ENCODE measurements at places on chromosomes 2 and 18.

- DNase-seq: no peak
Measured at GRCh38 chr2:206225435-206226232, 48.8 kb upstream of the ZDBF2 start.

GRCh38 chr2:98126061-98126460 lies 39.1 kb downstream of the VWA3B start:
- DNase-seq: no peak

DNA sequence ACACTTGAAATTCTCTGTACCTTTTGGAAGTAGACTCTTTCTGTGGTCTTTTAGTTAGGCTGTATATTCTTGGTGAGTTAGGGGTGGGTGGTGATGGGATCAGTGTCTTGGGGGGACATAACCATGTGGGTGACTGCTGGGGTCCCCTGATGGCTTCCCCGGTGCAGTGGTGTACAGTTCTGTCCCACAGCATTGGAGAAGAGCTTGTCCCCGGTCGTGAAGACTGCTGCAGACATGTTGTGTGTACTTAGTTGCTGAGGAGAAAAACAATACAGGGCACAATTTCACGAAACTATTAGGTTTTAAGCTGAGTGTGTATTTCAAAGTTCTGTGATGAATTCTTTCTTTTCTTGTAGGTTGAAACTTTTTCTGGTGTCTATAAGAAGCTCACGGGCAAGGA lies 5.4 kb downstream of the RPS7 start:
- no peak for DNase-seq

GRCh38 chr2:238754259-238754658 lies 93.6 kb upstream of the TWIST2 start:
- DNase-seq: no peak

- DNase-seq: no peak
Measured at GRCh38 chr2:26809876-26810577, 24.2 kb downstream of the CENPA start.

GRCh38 chr18:44857744-44858491 lies 177.2 kb downstream of the SETBP1 start:
- no peak for DNase-seq

DNA sequence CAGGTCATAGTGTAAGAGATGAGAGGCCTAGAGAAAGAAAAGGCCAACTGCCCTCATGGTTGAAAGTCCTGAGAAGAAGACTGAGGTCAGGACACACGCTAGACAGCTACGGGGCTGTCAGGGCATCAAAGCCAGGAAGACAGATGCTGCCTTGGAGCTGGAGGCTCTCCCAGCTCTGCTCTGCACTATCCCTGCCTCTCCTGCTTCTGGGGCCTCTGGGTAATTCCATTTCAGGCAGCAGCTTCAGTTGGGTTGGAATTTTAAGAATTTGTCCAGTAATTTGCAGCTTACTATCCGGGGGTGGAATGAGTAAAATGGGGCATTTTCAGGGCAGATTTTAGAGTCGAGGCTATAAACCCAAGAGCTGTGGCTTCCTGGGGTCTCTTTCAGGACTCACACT lies 76.2 kb upstream of the CTAGE1 start:
- DNase-seq: no peak

DNA sequence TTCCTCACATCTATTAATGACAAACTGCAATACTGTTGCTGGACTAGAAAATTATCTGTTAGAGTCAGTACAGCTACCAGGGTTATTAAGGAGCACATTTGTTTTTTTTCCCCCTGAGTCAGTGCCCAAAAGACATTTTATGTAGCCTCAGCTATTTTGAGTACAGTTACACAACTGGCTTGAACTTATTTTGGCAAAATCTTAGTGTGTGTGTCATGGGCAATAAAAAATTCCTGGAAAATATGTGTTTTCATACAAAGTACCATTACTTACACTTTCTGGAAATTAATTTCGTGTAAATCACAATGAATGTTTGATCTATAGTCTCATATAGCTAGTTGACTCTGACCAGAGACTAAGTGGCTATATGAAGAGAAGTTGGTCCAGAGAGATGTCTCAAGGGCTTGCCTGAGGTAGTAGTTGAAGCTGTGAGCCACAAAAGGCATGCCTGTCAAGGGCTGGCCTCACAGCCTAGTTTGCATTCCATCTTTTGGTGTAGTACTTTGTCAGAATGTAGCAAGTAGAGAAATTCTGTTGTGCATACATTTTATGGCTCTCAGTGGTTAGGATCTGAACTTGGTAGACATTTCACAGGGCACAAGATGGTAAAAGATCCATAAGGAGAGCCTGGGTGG lies 283.4 kb downstream of the MTX2 start:
- no peak for DNase-seq

DNA sequence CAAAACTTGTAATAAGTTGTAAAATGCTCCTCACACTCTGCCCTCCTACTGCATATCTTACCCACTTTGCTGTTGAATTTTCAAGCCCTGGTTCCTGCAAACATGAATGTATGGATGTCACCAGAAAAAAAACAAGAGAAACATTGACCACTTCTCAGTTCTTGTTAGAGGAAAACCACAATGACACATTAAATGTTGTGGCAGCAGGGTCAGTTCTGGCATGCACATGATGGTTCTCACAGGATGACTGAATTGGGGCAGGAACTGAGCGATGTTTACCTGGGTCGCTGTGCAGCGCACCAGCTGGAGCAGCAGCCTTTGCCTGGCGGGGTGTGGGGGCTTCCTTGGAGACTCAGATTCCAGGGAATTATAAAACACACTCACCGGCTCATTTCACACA lies 14.0 kb upstream of the PRKCE start:
- no peak for DNase-seq

GRCh38 chr2:96514521-96514920 lies 9.4 kb upstream of the NEURL3 start:
- DNase-seq: no peak

DNA sequence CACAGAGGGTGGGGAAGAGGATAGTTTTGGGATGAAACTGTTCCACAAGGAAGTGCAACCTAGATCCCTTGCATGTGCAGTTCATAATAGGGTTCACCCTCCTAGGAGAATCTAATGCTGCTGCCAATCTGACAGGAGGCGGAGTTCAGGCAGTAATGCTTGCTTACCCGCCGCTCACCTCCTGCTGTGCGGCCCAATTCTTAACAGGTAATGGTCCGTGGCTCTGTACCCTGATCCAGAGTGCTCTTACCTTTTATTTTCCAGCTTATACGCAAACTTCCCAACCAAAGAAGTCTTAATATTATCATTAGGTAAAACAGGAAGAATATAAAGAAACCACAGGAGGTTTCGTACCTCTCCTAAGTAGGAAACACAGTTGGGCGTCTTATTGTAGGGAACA lies 82.7 kb upstream of the CD302 start:
- no peak for DNase-seq

GRCh38 chr2:175003875-175004729 lies 1.1 kb downstream of the CHN1 start:
- no peak for DNase-seq

- DNase-seq: no peak
Measured at GRCh38 chr2:41187376-41188122, 735.7 kb upstream of the SLC8A1 start.

- DNase-seq: no peak
Measured at GRCh38 chr18:39587586-39587985, 2022.0 kb upstream of the CELF4 start.

Measured in nephron progenitor cell (in vitro differentiated cells).